ENCODE measurements at places on chromosomes 7 and 10.

DNA sequence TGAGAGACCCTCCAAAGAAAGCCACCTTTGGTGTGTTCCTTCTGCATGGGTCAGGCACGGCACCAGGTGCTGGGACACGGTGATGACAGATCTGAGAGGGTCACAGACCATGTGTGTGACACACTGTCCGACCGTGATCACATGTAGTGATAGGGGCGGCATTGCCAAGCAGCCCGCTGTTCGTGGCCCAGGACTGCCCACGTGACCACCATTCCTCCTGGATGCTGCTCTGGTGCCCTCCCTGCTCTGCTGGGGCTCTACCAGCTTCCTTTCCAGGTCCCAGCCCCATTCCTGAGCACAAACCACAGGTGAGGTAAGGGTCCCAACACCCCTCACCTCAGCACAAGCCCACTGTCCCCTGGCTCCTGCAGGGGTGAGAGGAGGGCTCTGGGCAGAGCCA is 10.1 kb upstream of the SLC18A3 start:
- no peak for DNase-seq

- no peak for DNase-seq
Measured at GRCh38 chr10:95655571-95656290, 780 bp downstream of the ALDH18A1 start.

- DNase-seq: no peak
Measured at GRCh38 chr7:101154693-101155102, 422 bp downstream of the AP1S1 start.

DNA sequence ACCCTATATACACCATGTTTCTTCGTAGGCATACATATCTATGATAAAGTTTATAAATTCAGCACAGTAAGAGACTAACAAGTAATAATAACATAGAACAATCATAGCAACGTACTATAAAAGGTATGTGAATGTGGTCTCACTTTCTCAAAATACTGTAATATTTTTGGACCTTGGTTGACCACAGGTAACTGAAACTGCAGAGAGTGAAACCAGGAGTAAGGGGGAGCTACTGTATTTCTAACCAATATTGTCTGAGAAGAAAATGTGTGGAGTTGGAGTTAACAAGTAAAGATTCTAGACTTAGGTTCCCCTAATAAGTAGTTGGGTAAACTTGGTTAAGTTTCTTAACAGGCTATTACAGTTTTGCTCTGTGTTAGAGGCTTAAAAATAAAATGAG is 72.1 kb downstream of the GNAI1 start:
- DNase-seq: no peak

DNA sequence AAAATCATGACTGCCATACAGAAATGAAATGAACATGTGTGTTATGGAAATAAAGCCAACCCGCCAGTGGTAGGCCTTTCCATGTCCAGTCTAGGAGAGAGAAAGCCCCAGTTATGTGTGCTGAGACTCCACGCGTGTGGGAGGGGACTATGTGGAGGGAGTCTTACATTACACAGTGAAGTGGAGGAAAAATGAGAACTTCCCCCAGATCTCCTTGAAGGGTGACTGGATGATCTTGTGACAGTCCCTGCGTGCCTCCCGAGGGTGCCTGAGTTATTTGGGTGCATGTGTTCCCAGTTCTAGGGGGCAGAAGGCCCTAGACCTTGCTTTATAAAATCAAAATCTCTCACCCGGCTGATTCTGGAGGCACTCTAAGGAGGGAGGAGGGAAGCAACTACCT is 24.2 kb downstream of the UPP1 start:
- DNase-seq: no peak

GRCh38 chr10:24589265-24589664 is 134.4 kb downstream of the ARHGAP21 start:
- no peak for DNase-seq

DNA sequence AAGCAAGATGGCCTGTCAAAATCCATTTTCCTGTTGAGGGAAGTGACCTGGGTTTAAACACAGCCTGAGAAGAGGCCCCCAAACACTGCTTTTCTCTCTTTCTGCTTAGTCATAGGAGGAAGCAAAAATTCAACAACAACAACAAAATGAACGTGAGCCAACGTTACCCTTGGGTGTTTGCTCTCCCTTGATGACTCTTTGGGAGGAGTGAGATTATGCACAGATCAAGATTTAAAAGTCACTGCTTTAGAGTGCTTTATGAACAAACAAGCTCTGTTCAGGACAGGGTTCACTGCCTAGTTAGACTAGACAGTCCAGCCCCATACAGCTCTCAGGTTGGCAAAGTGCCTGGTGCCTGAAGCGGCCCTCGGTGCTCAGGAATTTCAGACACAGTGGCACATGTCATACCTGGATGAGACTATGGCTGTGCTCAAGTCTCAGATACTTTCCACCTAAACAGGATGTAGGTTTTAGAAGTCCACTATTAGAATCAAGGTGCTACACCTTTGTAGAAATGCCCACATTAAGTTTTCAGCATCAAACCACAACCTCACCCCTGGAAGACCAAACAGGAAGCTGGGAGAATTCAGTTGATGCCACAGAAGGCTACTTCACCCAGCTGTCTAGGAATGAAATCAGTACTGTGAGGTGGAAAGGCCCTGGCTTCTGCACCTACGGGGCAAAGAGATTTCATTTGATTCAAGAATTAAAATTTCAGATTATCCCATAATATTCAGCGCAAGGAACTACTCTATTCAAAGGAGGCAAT is 38.7 kb downstream of the DENND11 start:
- no peak for DNase-seq

GRCh38 chr10:65618126-65618525 is 1307.7 kb upstream of the LRRTM3 start:
- DNase-seq: no peak

DNA sequence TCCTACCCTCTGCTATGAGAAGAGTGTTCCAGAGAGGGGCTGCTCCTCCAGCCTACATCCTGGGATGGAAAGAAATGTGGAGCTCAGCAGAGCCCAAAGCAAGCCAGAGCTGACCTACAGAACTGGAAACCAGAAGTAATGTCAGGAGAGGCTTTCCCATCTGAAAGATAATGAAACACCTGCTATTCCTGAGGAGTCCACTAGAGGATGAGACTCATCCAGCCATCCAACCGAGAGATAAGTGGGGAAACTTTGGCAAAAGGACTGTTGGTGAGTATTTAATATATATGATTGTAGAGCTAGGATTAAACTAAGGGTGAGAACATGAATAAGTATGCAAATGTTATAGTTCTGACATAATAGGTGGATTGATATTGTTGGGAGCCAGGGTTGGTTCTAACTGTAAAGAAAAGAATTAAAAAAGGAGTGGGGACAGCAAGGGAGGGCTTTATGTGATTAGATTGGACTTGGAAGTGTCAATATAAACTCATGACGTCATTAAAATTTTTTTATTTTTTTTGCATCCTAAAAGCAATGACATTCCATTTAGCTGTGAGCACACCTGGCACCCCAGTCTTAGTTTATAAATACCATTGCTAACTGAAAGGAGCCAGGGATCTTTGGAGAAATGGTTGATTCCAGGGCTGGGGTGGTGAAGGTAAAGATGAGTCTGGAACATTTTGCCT is 312.8 kb upstream of the NFE2L3 start:
- no peak for DNase-seq

Data from stimulated activated CD4-positive, alpha-beta T cell treated with anti-CD3 and anti-CD28 coated beads, Interleukin-15, amount 100 ng/mL, for 24 hours (primary cell).